ENCODE measurements at places on chromosomes 16 and 17.

DNA sequence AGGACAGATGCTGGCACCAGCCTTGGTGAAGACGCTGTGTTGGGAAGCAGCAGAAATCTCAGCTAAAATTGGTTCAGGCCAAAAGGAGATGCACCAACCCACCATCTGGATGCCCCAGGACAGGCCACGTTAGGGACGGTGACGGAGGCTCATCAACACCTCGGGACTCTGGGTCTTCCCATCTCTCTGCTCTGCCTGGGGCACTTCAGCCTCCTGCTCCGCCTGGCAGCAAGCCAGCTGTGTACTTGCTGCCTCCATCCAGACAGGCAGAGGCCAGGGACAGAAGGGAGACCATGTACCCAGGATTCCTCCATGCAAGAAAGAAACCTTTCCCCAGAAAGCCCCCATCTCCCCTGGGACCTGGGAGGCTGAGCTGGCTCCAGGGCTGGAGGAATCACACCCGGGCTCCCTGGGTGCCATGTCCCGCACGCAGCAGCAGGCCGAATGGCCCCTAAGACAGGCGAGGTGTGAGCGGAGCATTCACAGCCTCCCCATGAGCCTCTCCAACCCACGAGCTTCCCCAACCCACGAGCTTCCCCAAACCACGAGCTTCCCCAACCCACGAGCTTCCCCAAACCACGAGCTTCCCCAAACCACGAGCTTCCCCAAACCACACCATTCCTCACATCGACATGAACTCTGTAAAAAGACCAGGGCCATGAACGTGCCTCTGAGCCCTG is 274.5 kb downstream of the C16orf95 start:
- DNase-seq, result no peak

DNA sequence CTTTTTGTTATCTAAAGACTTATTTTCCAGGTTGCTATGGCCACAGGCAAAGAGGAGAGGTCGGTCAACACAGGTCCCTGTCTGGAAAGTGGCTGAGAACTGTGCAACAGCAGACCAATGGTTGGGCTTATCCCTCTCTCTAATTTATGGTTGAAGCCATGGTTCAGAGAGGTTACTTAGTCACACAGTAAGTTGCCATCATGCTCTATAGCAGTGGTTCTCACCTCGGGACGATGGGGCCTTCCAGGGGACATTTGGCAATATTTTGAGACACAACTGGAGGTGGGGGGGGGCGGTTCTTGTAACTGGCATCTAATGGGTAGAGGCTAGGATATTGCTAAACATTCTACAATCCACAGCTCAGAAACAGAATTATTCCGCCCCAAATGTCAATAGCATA is 842 bp upstream of the LDAF1 start:
- no peak for DNase-seq

GRCh38 chr17:47636273-47637030 is 13.3 kb upstream of the KPNB1 start:
- DNase-seq, result no peak

DNA sequence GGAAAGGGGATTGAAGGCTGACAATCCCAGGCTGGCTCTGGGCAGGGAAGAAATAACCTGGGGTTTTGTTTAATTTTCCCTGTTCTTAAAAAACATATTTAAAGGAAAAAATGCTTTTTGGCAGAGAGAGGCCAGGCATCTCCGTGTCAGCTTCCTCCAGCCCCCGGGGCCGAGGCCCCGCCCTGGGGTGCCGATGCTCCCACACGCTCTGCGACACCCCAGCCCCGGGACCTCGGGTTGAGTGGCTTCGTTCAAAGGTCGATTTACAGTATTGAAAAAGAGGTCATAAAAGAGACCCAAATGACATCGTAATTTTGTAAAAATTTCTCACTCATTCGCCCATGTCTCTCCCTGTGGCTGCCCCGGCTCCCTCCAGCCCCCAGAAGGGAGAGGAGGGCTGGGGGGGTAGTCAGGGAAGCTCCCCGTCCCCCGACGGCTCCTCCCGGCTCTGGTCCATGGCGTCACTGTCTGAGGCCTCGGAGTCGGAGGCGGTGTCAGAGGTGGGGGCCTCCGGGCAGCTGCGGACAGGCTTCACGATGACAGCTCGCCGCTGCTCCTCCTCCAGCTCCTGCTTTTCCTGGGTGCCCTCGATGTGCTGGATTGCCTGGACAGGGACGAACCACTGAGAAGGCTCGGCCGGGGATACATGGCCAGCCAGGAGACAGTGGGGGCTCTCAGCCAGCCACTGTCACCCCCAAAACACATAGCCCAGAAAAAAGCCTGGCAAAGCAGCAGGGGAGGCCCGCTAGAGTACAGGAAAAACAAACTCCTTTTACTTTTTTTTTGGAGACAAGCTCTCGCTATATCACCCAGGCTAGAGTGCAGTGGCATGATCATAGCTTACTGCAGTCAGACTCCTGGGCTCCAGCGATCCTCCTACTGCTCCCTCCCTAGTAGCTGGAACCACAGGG is 14.9 kb downstream of the TFAP4 start:
- no peak for DNase-seq

GRCh38 chr16:68732741-68733399 is 4.2 kb upstream of the CDH1 start:
- DNase-seq, result no peak

DNA sequence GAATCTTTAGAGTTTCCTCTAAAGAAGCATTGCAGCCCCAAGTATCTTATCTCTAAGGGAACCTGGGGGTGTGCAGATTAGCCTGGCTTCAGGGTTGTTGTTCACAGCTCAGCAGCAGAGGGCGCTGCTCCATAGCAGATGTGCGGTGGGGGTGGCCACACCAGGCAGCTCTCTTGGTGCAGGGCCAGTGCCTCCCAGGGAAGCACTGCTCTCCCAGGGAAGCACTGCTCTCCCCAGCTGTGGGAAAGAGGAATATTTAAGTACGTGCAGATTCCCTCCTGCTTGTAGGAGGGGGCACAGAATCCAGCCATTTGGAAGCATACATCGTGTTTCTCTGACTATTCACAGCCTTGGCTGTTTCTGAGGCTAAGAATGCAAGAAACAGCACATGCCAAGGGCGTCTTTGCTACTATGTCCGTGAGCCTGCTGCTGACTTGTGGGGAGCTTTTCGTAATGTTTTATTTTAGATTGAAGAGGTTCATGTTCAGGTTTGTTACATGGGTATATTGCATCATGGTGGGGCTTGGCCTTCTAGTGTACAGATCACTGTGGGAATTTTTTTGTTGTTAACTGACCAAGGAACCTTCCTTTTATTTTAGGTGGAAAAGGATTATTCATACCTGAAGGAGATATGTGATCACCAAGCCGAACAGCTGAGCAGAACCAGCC is 217.8 kb downstream of the SPECC1 start:
- DNase-seq, result peak; percentile 80

DNA sequence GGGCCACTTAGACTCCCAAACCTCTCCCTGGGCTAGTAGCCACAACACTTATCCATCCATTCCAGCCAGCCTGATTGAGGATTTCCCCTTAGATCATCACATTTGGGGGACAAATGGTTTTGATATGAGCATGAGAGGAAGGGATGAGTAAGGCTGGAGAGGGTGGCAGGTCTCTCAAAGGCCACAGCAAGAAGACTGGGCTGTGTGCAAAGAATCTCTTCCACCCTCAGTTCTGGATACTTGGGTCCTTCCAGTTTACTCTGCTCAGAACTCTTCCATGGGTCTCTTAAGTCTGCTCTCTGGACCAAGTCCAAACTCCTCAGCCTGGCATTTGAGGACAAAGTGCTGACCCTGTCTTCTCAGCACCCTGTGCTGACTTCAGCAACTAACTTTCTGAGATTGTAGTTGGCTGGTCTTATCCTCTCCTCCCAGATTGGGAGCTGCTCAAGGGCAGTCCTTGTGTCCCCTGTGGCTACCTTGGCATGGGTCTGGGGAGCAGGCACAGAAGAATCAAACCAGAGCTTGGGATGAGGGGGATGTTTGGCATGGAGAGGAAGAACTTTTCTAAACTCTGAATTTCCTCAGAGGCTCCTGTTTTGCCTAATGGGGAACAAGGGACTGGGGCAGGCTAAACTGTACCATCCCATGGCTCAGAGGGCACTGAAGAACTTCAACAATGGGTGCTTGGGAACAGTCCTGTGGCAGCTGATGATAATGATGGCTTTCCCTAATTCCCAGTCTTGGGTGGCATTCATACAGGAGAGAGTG is 3.1 kb upstream of the NFATC3 start:
- DNase-seq, result peak; percentile 45

GRCh38 chr16:86531641-86532525 is 21.6 kb downstream of the FOXF1 start:
- no peak for DNase-seq

GRCh38 chr17:42337442-42337841 is 49.1 kb downstream of the STAT5A start:
- peak; percentile 85 for DNase-seq

- DNase-seq, result no peak
Observed at GRCh38 chr16:89316701-89317100, 99.2 kb downstream of the ZNF778 start.
